Thoracic aorta (tissue), 2 donors: ENCODE measurements at places on chromosomes 1 and 21. TPM values are rescaled to one million over a fixed set of nuclear protein-coding genes. Genes with fewer than 3 reads are reported as not detected.

BMP8A gene
- not detected for total RNA-seq

- no peak for DNase-seq
These were observed 72.2 kb downstream of the NME7 start for GRCh38 chr1:169295425-169295824.

DNA sequence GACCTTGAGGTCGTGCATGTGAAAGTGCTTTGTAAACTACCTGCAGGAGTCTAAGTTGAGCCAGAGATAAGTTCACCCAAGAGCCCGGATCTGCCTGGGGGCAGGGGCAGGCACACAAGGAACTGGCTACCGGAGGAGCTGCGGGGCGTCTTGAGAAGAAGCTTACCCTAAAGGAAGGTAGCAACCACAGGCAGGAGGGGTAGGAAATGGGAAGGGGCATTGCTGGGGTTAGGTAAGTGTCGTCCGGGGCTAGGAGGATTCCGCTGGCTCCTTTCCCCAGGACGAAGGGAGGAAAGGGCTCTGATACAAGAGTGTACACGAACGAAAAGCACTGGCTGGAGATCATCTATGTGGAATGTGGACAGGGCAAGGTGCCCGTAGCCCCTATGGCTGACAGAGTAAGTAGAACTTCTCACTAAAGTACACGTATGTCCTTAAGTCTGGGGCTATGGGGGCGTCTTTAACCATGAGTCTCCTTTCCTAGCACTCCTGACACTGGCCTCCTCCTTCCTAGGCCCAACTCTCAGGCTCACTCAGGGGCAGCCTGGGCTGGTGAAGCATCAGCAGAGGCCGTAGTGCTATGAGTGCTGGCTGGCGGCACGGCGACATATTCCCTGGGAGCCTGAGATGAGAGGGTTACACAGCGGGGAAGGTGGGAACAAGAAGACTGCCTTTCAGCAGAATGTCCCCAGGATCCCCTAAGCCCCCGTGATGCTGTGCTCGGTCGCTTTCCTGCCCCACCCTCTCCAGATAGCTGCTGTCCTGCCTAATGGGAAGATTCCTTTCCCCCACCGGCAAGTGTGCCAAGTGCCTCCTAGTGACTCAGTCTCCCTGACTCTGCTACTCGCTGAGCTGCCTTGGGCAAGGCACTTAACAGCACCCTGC lies 9.1 kb upstream of the GALNT2 start:
- DNase-seq, result no peak

DNA sequence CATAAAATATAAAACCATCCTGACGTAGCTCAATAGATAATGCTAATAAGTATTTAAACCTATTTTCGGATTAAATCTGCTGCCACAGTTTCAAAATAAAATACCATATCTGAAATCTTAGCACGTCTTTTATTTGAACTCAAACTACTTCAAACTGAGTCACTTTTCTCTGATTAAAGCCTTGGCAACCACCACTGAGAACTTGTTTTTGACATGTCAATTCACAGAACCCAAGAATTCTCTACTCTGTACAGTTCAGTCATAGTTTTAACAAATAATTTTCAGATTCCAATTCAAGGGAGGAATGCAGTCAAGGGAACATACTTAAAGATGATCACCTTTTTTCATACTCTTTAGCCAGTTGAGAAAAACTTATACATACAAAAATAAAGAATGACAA lies 643.2 kb downstream of the KCNT2 start:
- DNase-seq, result no peak

DNA sequence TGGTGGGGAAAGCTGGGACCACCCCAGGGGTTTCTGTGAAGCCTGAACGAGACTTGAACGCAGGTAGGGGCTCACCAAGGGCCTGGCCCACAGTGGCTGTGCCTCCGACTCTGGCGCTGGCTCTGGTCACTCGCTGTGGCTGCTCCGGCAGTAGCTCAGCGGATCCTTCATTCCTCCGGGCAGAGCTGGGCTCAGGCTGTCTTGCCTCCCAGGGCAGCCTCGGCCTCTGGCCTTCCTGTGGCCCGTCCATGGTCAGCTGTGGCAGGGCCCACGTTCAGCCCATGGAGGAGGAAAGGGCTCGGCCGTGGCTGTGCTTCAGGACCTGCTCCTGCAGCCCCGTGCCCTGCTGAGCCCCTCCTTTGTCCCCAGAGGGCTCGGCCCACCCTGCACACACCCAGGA lies 162.9 kb upstream of the C1orf174 start:
- DNase-seq, result no peak

DNA sequence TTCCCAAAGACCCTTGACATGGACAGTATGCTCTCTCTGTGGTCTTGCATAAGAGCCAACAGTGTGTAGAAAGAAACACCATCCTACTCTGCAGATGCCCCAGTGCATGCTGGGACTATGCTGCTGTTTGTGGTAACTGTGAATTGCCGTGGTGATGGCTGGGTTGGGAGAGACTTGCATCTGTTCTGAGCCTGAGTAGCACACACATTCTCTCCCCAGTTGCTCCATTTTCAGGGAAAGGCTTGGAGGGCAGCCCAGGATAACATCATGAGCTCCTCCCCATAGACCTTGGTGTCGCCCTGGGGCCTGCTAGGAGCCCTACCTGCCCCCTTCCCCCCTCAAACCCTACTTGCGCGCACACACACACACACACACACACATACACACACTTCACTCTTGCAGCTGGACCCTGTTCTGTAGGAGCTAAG lies 120.9 kb upstream of the IPO9 start:
- DNase-seq, result no peak

GRCh38 chr1:32733582-32734321 lies 31.2 kb upstream of the SYNC start:
- DNase-seq, result no peak

- DNase-seq, result no peak
These were observed 135.1 kb upstream of the PTGFR start for GRCh38 chr1:78355656-78356055.

- no peak for DNase-seq
These were observed 410.6 kb downstream of the NTNG1 start for GRCh38 chr1:107551456-107551855.

- DNase-seq, result no peak
These were observed 69.2 kb downstream of the ROR1 start for GRCh38 chr1:63843010-63843409.

GRCh38 chr1:36328713-36329112 lies 5.3 kb upstream of the EVA1B start:
- no peak for DNase-seq

DNA sequence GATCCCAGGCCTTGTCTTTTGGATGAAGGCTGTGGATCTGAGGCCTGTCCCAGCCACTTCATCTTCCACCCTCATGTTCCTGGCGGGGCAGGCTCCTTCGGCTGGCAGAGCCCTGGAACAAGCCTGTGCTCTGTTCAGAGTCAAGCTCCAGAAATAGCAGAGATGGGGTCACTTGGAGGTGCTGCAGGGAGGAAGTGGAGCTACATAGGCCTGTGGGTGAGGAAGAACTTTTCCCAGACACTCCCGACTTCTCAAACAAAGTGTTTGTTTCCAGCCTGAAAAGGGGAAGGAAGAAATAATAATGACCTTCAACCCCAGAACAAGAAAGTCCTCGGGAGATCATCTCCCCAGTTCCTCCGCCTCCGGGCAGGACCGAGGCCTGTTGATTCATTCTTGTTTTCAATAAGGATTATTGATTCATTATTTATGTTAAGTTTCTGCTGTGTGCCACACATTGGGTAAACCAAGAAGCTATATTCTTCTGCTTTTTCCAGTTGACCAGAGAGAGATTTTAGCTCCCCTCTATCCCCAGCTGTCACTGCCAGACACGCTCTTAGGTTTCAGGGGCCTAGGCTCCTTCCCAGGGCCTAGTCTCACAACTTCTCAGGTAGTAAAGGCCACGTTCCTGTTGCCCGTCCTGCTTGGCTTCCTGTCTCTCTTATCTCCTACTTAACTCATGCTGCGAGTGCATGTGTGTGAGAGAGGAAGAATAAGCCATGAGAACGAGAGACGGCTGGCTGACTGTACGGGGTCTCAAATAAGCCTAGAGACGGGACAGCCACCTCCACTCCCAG lies 16.9 kb downstream of the IKBKE start:
- DNase-seq, result no peak
